Effector memory CD4-positive, alpha-beta T cell (primary cell): ENCODE measurements at places on chromosomes 11 and 22.

- no peak for DNase-seq
These were observed 32.4 kb upstream of the NAV2 start for GRCh38 chr11:19679952-19680828.

GRCh38 chr11:4466131-4466870 lies 16.1 kb upstream of the OR52K1 start:
- no peak for DNase-seq

GRCh38 chr22:27487600-27488452 lies 313.7 kb downstream of the MN1 start:
- DNase-seq: no peak

DNA sequence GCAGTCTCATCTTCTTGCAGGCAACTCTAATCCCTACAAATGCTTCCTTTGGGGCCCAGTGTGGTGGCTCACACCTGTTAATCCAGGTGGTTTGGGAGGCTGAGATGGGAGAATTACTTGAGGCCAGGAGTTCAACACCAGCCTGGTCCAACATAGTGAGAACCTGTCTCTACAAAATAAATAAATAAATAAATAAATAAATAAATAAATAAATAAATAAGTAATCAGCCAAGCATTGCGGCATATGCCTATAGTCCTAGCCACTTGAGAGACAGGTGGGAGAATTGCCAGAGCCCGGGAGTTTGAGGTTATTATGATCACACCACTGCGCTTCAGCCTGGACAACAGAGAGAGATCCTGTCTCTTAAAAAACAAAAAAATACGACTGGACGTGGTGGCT lies 34.1 kb upstream of the RRAS2 start:
- DNase-seq: no peak

DNA sequence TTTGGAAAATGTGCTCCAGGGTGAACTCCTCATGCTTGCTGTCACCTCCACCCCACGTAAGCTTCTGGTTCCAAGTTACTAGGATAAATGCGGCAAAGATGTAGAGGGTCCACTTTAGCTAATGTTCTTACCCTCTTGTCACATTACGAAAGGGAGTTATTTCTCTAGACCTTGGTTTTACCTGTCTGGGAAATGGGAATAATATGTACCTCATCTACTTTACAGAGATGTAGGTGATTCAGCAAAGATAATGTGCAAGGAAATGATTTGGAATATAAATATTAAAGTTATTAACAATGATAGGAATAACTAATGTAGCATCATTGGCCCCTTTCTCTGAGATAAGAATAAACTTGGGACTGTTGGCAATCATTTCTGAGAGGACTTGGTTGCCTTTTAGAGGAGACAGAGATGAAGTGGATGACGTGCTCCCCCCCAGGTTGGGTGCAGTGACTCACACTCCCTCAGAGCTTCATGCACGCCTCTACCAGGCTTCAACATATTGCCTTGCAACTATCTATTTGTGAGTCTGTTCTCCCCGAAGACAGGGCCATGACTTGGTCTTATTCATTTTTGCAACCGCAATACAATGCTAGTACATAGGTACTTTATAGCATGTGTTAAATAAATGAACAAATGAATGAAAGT lies 97.1 kb downstream of the ME3 start:
- DNase-seq: no peak

- no peak for DNase-seq
These were observed 14.4 kb upstream of the CDC42EP1 start for GRCh38 chr22:37545703-37546436.

DNA sequence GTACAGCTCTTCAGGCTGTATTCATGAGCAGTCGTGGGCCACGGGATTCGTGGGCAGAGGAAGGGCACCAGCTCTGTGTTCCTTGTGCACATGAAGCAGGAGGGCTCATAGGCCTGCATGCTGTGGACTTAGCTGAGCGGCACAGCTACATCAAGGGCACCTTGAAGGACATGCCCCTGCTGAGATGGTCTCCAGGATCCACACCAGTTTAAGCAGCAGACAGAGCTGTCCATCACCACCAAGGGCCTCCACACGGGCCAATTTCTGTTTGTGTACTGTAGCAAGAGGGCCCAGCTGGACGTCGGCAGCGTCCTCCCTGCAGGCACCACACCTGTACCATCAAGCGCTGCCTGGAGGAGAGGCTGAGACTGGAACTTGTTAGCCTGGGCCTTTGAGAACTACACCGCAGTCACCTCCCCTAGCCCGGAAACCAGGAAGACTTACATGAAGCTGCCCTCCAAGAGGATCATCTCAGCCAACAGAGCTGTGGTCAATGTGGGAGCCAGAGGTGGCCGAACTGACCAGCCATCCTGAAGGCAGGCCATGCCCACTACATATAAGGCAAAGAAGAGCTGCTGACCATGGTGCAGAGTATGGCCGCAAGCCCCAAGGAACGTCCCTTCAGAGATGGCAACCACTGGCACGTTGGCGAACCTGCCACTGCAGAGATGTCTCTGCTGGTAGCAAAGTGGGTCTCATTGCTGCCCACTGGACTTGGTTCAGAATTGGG lies 32.7 kb upstream of the GNB1L start:
- no peak for DNase-seq

DNA sequence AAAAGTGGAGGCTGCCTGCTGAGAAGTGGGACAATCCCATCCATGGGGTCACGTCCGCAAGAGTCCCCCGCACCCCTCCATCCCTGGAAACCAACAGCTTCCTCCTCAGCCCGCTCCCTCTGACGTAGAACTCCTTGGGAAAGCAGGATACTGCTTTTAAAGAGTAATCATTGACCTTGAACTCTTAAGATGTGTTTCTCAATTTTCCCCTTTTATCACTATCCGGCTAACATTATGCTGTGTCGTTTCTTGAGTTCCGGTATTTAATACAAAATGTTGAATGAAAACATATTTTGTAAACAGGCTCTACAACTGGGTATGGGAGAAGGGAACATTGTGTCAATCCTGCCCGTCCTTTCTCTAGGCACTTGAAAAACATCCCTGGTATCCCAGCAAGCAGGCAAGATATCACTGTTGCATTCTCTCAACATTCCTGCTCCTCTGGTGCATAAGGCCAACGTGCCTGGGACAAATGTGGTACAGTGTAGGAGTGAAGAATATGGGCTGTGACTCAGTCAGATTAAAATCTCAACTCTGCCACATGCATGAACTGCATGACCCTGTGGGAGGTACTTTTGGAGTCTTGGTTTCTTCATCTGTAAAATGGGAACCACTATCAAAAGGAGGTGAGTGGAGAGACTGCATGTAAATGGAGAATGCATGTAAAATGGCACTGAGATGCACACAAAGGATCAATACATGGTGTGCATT lies 52.8 kb downstream of the WT1 start:
- DNase-seq: no peak

DNA sequence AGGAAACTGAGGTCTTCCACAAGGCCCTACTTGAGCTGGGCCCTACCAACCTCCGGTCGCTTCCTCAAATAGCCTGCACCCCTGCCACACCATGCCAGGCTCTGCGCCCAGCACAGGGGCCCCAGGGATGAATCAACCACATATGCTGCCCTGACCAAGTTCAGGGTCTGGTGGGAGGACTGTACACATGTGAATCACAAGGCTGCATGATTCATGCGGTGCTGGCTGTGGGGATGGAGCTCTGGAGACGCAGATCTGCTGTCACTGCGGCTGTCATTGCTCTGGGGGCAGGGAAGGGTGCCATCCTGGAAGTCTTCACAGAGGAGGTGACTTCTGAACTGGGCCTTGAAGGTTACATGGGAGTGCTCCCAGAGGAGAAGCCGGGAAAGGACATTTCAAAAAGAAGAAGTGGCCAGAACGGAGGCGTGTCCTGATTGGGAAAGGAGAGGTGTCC lies 21.5 kb downstream of the CYTH4 start:
- no peak for DNase-seq

DNA sequence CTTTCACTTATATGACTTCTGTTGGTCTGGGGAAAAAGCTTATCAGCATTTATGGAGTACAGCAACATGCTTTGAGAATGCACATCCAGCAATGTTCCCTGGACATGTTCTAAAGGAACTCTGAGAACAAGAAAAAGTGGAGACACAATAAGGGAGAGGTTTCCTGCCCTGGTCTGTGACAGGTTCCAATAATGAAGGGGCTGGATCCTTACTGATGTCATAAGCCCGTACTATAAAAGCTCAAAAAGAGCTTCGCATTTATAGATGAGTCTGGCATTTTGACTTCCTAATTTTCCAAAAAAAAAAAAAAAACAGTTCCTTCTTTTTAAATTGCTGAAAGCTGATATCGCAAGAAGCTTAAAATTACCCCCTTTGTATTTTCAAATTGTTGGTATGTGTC lies 129.1 kb downstream of the MPPED2 start:
- no peak for DNase-seq

DNA sequence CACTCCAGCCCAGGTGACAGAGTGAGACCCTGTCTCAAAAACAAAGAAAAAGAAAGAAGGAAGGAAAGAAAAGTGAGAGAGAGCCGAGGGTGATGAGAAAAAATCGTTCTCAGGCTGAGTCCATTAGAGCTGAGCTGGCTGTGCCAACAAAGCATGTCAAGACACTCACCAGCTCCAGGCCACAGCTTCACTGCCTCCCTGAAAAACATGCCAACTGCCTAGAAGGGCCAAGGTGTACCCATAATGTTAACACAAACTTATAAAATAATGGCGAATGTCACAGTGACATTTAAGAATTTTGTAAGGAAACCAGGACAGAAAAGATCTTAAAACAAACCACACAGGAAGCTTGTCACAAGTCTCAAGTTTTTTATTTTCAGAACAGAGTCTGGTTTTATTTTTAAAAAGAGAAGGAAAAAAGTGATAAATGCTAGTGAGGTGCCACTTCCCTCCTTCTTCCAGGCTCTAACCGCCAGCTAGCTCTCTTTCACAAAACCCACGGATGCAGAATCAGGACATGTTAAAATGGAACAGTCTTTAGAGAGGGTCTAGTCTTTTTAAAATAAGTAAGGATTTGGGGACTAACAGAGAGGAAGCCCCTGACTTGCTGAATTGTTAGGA lies 5.1 kb downstream of the TMEM121B start:
- DNase-seq: no peak
